Endothelial cell (in vitro differentiated cells): ENCODE measurements at places on chromosomes 4 and X. TPM values are rescaled to one million over a fixed set of nuclear protein-coding genes. Genes with fewer than 3 reads are reported as not detected.

GRCh38 chr4:185183622-185184281 is 20.0 kb downstream of the CFAP97 start:
- no peaks in the 10 kb centered on the region for H3K27me3 ChIP-seq
- H3K36me3 ChIP-seq, result peaks cover 3% of the 10 kb centered on the region
- DNase-seq, result peak; percentile 73
- H3K27ac ChIP-seq, result no peak overlapping the region
- H3K4me1 ChIP-seq, result peaks cover 3% of the 10 kb centered on the region
- no peak overlapping the region for H3K4me3 ChIP-seq

F9 gene
- not detected for total RNA-seq

GRCh38 chr4:168279556-168279955 is 39.0 kb downstream of the DDX60 start:
- no peaks in the 10 kb centered on the region for H3K4me1 ChIP-seq
- DNase-seq, result no peak
- H3K36me3 ChIP-seq, result no peaks in the 10 kb centered on the region
- H3K27ac ChIP-seq, result no peak overlapping the region
- H3K27me3 ChIP-seq, result no peaks in the 10 kb centered on the region
- no peak overlapping the region for H3K4me3 ChIP-seq

MAOA gene
- 1.6 TPM for total RNA-seq

PABPC1L2B gene
- total RNA-seq, result 9.4 TPM

KLF8 gene
- total RNA-seq, result 13.9 TPM

DNA sequence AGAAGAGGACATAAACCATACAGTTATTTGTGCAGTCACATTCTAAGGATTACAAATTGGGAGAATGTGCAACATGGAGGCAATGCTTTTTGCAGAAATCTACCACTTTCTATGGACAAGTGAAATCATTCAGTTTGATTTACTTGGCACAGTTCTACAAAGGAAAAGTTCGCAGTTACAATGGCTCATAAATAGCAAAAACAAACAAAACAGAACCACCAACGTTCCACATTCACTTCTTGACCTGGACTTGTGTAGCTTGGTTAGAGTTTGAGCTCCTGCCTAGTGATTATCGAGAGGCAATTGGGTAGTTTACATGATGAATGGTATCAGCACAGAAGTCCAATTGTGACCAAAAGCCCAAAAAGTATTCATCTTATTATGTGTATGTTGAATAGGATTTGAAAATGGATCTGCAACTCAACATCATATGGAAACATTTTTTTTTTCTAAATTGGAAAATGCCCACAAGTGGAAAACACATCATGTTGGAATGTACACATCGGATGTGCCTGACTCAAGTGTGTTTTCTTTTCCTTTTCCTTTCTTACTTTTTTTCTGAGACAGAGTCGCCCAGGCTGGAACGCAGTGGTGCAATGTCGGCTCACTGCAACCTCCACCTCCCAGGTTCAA is 123.8 kb downstream of the LUZP4 start:
- H3K27ac ChIP-seq, result no peak overlapping the region
- no peak overlapping the region for H3K4me3 ChIP-seq
- DNase-seq, result no peak
- H3K4me1 ChIP-seq, result peaks cover 5% of the 10 kb centered on the region
- no peaks in the 10 kb centered on the region for H3K36me3 ChIP-seq

NPY5R gene
- total RNA-seq, result 0.38 TPM

HS3ST1 gene
- total RNA-seq, result 0.44 TPM

GRCh38 chr4:140774510-140774909 is 18.3 kb upstream of the TBC1D9 start:
- no peak overlapping the region for H3K27ac ChIP-seq
- peaks cover 5% of the 10 kb centered on the region for H3K4me1 ChIP-seq
- DNase-seq, result no peak

RAP1GDS1 gene
- total RNA-seq, result 67.8 TPM

GRCh38 chr4:175480404-175480803 is 331.7 kb downstream of the GPM6A start:
- no peaks in the 10 kb centered on the region for H3K27me3 ChIP-seq
- no peak overlapping the region for H3K4me3 ChIP-seq
- H3K27ac ChIP-seq, result no peak overlapping the region
- no peaks in the 10 kb centered on the region for H3K36me3 ChIP-seq
- no peaks in the 10 kb centered on the region for H3K4me1 ChIP-seq

DNA sequence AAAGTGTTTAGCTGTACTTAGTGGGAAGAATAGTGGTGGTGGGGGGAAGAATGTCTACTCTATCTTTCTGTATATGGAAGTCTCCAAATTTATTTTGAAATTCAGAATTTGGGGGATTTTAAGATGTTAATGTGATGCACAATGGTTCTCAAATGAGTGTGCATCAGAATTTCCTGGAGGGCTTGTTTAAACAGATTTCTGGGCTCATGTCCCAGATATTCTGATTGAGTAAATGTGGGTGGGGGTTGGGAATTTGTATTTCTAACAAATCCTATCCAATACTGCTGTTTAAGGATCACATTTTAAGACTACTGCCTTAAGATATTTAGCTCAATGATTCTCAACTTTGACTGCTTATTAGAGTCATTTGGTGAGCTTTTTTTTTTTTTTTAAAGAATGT is 15.1 kb upstream of the INTS6L start:
- H3K4me1 ChIP-seq, result no peaks in the 10 kb centered on the region
- DNase-seq, result no peak
- H3K27me3 ChIP-seq, result no peaks in the 10 kb centered on the region
- no peak overlapping the region for H3K27ac ChIP-seq

DNA sequence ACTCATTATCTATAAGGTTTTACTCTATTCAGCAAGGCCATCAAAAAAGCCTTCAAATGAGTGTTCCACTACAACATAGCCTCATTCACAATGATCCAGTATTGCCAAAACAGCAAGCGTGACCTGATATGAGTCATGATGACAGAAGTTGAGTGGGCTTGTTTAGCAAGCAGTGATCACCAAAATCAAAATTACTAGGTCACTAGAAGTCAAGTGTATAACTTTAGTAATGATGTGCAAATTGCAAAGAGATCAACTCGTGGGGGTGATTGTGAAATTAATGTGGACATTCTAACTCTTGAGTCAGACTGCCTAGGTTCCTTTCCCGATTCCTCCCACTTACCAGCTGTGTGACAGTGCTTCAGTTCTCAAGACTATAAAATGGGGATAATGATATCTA is 124.5 kb downstream of the CHM start:
- peaks cover 4% of the 10 kb centered on the region for H3K27me3 ChIP-seq
- no peak overlapping the region for H3K4me3 ChIP-seq
- H3K4me1 ChIP-seq, result no peaks in the 10 kb centered on the region
- no peak overlapping the region for H3K27ac ChIP-seq

DNA sequence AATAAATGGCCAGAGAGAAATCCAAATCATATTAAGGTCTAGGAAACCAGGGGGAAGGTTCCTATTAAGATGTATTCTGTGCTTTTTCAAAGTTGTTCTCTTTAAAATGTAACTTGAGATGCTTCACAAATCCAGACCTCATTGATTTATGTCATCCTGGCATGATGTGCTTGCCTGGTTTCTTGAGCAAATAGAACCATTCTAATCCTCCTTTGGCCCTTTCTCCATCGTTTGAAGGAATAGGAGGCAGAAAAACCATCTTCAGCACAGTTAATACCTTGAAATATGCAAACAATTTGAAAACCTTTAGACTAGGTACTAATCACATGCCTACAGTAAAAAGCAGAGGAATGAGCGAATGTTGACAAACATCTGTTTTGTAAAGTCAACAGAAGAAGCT is 202.2 kb upstream of the CXorf66 start:
- peaks cover 2% of the 10 kb centered on the region for H3K27me3 ChIP-seq
- no peaks in the 10 kb centered on the region for H3K4me1 ChIP-seq
- no peak overlapping the region for H3K27ac ChIP-seq
- peaks cover 4% of the 10 kb centered on the region for H3K36me3 ChIP-seq
- DNase-seq, result no peak
